ENCODE measurements at places on chromosomes 1 and 21. TPM values are rescaled to one million over a fixed set of nuclear protein-coding genes. Genes with fewer than 3 reads are reported as not detected.
A peak's percentile ranks its signal among the peaks of the same experiment; 100 is the strongest.

Gene TEX38
- not detected for polyA plus RNA-seq

Gene PRKAA2
- polyA plus RNA-seq = 3.1 TPM

Gene PSRC1
- 9.9 TPM for polyA plus RNA-seq

- no peak overlapping the region for H3K27ac ChIP-seq
- peak; percentile 67 for DNase-seq
- H3K36me3 ChIP-seq = no peaks in the 10 kb centered on the region
- peaks cover 2% of the 10 kb centered on the region for H3K4me1 ChIP-seq
- no peak overlapping the region for H3K4me3 ChIP-seq
- no peaks in the 10 kb centered on the region for H3K27me3 ChIP-seq
These were observed 36.9 kb upstream of the HIVEP3 start for GRCh38 chr1:41955461-41956159.

- H3K27me3 ChIP-seq = no peaks in the 10 kb centered on the region
- H3K36me3 ChIP-seq = no peaks in the 10 kb centered on the region
- no peak overlapping the region for H3K27ac ChIP-seq
- no peaks in the 10 kb centered on the region for H3K4me1 ChIP-seq
- DNase-seq = no peak
These were observed 180.5 kb upstream of the GORAB start for GRCh38 chr1:170351366-170351946.

DNA sequence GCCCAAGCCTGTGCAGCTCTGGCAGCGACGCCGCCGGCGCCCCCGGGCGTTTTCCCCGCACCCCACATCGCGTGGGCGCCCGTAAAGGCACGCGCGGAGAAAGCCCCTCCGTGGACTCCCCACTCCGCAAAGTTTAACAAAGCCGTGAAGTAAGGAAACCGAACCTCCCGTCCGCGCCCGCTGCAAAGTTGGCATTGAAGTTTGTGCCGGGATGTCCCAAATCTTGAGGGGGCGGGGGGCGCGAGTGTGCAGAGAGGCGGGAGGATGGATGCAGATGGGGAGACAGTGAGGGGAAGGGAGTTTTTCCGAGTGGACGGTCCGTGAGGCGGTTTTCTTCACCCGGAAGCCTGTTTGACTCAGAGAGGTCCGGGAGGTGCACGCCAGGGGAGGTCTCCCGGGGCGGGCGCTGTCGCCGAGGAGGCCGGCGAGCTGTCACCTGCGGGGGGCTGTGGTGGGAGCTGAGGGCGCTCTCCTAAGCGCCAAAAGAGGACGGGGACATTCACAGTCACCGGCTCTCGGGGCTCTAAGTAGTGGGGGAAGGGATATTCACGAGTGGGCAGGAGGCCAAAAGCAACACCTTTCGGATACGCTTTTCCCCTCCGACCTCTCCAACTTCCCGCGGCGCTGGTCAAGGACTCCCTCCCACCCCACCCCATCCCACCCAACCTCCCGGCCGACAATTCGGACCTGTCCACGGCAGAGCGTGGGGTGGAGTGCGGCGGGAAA is 1.3 kb downstream of the WLS start:
- no peaks in the 10 kb centered on the region for H3K27me3 ChIP-seq
- peak overlapping the region; percentile 86 for H3K27ac ChIP-seq
- H3K36me3 ChIP-seq = peaks cover 3% of the 10 kb centered on the region

Gene FMO4
- polyA plus RNA-seq = 1.5 TPM

GRCh38 chr1:153933955-153934354 is 11.2 kb upstream of the GATAD2B start:
- peaks cover 24% of the 10 kb centered on the region for H3K36me3 ChIP-seq
- no peak overlapping the region for H3K4me3 ChIP-seq
- no peak for DNase-seq
- H3K27ac ChIP-seq = no peak overlapping the region

Gene FAM151A
- not detected for polyA plus RNA-seq

Gene TBX15
- polyA plus RNA-seq = 0.50 TPM

DNA sequence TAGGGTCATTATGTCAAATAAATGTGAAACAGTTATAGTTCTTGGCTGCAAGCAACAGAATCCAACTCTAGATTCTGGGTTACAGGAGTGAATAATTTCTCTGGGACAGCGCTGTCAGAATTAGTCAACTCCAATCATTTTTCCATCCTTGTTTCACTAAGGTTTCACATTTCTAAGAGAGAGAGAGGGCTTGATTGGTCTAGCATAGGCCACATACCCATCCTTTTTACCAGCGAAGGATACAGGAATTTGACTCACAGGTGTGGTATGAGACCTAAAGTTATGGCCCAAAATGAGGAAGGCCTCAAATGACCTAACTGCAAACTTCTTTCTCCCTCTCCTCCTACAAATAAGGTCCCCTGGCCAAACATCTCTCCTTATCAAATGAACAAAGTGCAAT is 25.5 kb upstream of the RGS8 start:
- DNase-seq = peak; percentile 16
- H3K27me3 ChIP-seq = no peaks in the 10 kb centered on the region
- no peaks in the 10 kb centered on the region for H3K4me1 ChIP-seq
- H3K4me3 ChIP-seq = no peak overlapping the region
- H3K27ac ChIP-seq = no peak overlapping the region

Gene MROH9
- not detected for polyA plus RNA-seq

DNA sequence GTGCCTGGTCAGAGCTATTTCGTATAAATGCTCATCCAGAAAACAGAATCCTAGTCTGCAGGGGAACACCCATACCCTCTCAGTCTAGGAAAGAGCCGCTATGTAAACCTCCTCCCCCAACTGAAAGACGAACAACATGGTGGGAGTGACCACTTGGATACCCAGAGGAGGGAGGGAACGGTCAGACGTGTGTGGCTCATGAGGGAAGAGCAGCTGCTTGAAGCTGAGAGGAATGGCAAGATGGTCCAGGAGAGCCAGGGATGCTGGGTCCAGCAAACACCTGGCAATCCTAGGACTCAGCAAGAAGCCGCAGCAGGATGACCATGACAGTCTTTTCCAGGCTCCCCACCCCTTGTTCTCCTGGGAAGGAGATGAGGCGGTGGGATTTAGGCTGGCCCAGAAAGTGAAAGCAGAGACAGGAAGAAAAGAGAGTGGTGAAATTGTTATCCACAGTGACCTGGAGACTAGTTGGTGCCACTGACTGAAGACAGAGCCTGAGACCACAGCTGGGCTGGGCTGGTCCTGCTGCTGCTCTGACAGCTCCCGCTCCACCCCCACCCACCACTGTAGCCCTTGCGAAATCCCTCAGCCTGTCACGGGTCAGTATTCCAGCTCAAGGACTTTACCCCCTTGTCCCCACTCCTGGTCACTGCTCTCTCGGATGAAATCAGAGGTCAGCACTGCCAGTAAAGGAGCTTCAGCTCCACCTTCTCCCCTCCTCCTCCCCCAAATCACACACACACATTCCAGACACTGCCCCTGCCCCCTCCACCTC is 3.6 kb downstream of the CERS2 start:
- H3K27ac ChIP-seq = peak overlapping the region; percentile 60
- H3K36me3 ChIP-seq = peaks cover 21% of the 10 kb centered on the region

- H3K36me3 ChIP-seq = no peaks in the 10 kb centered on the region
- DNase-seq = no peak
- no peak overlapping the region for H3K27ac ChIP-seq
These were observed 7.6 kb upstream of the ATF3 start for GRCh38 chr1:212600980-212601379.

Gene FCRL6
- polyA plus RNA-seq = not detected

- no peak for DNase-seq
- peaks cover 8% of the 10 kb centered on the region for H3K4me1 ChIP-seq
- no peak overlapping the region for H3K27ac ChIP-seq
- H3K4me3 ChIP-seq = peak overlapping the region; percentile 66
These were observed 50.7 kb upstream of the H6PD start for GRCh38 chr1:9183898-9184297.

Gene LRRC8B
- 2.8 TPM for polyA plus RNA-seq
